ENCODE measurements at places on chromosomes 7 and 10. TPM values are rescaled to one million over a fixed set of nuclear protein-coding genes. Genes with fewer than 3 reads are reported as not detected.

The GIMAP1 gene
- 7.0 TPM for total RNA-seq

The MYH16 gene
- total RNA-seq: not detected

- DNase-seq: no peak
These were observed 189.1 kb upstream of the PITRM1 start for GRCh38 chr10:3361640-3362039.

GRCh38 chr10:124668517-124669051 lies 75.6 kb downstream of the FAM53B start:
- DNase-seq: no peak

DNA sequence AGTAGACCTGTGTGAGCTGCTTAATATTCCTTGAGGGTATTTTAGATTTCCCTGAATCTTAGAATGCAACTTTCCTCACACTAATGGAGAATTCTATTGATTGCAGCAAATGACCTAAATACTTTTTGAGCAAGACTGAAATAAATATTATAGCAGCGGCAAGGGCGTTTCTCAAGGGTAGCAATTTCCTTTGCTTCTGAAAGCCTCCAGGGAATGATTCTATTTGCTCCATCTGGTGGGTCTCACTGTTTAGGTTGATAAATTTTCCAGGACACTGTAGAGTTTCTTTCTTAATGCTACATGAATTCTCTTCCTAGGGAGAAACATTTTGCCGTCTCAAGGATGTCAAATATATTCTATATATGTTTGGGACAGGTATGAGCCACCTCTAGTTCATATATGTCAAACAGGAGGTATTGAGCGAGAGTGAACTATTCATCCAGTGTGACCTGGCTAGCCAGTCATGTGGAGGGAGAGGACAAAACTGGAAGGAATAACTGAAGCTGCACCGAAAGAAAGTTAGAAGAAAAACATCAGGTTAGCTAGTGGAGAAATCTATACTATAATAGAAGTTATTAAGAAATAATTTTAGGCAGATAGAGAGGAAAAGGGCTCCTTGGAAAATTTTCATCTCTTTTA lies 57.9 kb upstream of the FZD8 start:
- no peak for DNase-seq

The KCP gene
- 0.31 TPM for total RNA-seq

The NRP1 gene
- total RNA-seq: 110 TPM

The CPA2 gene
- not detected for total RNA-seq

GRCh38 chr10:97383159-97383558 lies 18.0 kb downstream of the RRP12 start:
- DNase-seq: no peak

GRCh38 chr7:155373359-155374273 lies 75.9 kb downstream of the INSIG1 start:
- no peak for DNase-seq

GRCh38 chr10:14009371-14010100 lies 321.2 kb downstream of the FRMD4A start:
- no peak for DNase-seq

The NEBL gene
- total RNA-seq: 506 TPM
